ENCODE measurements at places on chromosomes 16 and 17.

DNA sequence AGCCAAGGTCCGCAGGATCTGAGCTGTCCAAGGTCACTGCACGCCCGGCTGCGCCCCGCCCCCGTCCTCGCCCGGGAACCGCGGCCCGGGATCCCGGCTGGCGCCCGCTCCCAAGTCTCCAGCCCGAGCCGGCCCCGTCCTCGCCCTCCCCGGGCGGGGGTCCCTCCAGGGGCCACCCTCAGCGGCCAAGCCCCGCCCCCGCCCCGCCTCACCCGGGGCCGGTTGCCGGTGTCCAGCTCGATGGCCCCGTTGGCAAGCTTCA lies 216 bp downstream of the VPS9D1 start:
- DNase-seq: no peak

GRCh38 chr17:12485361-12485906 lies 180.3 kb upstream of the MYOCD start:
- DNase-seq: peak; percentile 3

GRCh38 chr16:71796501-71797097 lies 12.0 kb downstream of the AP1G1 start:
- no peak for DNase-seq

DNA sequence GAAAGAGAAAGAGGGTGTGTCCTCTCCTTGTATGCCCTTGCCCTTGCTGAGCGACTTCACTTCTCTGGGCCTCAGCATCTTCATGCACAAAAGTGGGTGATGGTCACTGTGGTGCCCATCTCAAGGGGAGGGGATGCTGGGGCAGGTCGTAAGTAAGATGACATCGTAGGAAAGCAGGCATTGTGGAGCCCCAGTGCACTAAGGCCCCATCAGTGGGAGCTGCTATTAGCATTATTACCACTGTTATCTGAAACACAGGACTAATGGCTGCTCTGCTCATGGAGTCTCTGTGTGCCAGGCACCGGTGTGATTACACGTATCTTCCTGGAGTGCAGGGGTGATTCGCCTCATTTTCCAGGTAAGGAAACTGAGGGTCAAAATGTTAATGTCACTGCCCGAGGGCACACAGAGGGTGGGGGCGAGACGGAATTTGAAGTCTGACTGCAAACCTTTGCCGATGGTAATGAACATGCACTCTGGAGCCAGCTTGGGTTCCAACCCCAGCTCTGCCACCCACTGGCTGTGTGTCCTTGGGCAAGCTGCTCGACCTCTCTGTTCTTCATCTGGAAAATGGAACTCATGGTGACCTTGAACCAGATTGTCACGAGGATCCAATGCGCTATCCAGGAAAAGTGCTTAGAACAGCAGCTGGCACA lies 63.2 kb upstream of the GSE1 start:
- no peak for DNase-seq

DNA sequence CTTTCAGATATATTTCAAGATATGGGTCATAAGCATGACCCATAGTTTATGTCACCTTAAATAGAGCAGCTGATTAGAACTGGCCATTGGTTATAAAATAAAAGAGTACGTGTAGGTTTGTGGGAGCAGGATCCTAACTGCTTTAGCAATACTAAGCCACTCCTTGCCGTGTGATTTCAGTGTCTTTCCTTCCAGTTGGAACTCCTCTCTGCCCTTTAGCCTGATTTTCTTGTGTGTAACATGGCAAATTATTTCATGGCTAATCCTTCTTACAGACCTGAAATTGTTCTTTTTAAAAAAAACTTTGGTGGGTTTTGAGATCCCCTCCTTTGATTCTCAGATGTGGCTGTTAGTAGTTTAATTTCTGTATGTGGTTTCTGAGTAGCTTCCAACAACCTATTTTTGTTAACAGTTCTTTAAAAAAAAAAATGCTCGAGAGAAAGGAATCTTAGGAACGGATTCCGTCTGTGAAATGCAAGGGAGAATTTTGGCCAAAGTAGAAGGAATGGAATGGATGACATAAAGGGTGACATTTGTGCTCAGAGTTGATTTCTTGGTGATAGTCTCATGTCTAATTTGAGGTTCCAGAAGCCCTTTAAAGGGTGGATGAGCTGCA lies 39.9 kb downstream of the DHRS7B start:
- DNase-seq: no peak

GRCh38 chr17:77446940-77447634 lies 306.3 kb downstream of the SEC14L1 start:
- DNase-seq: no peak

- DNase-seq: peak; percentile 31
Measured at GRCh38 chr16:70250748-70251628, 752 bp downstream of the EXOSC6 start.

DNA sequence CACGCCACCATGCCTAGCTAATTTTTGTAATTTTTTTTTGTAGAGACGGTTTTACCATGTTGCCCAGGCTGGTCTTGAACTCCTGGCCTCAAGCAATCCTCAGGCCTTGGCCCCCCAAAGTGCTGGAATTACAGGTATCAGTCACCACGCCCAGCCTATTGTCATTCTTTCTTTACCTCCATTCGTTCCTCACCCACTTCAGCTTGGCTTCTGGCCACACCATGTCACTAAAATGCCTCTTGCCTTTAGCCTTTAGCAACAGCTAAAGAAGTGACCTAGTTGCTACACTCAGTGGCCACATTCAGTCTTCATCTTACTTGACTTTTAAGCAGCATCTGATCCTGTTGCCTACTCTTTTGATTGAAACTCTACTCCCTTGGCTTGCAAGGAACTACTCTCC lies 3.6 kb upstream of the LRRC75A start:
- no peak for DNase-seq

- DNase-seq: no peak
Measured at GRCh38 chr17:28961391-28961790, 10.1 kb upstream of the PHF12 start.

DNA sequence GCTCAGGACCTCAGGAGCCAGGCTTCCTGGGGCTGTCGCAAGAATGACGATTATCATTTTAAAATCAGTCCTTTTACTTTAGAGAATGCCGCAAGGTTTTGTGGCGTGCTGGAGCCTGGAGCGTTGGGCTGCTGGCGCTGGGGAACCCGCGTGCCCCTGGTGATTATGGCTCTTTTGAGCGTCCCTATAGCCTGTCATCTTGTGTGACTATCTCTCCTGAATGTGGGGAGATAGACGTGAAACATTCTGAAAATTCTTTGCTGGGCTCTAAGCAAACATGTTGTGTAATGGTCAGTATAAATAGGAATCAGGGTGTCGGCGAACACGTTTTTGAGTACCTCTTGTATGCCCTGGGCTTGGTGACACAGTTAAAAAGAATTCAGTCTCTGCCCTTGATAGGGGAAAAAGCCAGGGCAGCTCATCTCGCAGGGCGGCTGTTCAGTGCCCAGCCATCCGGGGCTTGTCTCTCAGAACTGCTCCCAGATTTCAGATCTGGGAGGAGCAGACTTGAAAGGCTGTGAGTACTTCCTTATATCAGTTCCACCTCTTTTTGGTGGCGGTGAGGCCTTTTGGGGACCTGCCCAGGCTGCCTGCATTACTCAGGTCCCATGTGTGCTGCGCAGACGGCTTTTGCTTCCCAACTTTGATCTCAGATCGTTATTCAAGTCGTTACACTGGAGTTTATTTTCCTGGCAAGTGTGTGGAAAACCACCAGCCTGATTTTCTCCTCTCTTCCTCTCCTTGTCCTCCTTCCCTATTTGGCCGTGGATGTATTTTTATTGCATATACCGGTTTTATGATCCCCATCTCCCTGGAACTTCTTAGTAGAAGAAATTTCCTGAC lies 973 bp downstream of the SLC7A6 start:
- peak; percentile 79 for DNase-seq

Measured in HT1080 (cell line).